MG63 (cell line): ENCODE measurements at places on chromosomes 1 and 21.

DNA sequence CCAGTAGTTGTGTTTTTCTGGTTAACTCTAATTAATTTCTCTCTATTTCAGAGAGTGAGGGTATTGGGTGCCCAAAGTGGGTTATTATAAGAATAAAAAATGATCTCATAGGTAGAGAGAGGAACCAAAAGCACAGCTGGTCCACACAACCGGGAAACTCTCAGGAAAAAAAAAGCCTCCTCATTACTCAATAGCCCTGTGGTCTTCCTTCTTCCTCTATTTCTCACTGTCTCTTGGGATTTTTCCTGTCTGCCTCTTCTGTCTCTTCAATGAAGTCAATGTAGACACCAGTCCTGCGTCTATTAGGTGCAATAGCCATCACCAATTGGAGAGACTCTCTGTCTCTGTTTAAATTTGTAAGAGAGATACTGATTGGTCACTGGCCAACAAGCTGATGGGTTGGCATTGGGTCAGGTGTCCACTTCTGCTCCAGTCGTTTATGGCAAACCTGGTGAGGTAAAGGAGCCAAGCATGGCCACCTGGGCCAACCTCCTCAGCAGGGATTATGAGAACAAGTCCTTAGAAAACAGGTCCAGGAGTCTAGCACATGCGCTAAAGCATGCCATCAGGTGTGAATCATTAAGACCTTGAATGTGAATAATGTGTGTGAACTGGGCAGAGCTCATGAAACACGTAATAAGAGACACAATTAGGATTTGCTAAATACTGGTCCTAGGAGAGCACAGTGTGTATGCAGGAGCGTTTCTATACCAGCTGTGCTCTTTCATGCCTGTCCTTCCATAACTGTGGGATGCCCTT, 443.0 kb upstream of the RUNX1 start:
- no peak for DNase-seq

DNA sequence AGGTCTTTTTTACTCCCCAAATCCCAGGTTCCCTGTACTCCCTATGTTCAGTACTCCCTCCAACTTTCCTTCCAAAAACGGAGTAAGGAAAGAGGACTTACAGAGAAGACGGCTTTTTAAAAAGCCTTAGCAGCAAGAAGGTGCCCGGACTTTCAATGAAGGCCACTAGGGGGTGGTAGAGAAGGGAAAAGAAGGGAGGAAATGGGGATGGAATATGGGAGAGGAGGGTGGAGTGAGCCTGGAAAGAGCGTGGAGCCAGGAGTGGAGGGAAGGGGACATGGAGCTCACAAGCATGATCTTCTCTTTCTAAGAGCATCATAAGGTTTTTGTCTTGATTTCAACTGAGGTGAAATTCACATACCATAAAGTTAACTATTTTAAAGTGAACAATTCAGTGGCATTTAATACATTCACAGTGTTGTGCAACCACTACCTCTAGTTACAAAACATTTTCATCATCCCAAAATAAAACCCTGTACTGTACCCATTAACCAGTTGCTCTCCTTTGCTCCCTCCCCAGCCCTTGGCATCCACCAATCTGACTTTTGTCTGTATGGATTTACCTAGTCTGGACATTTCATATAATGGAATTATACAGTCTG, 129.9 kb downstream of the ZNF281 start:
- DNase-seq: peak; percentile 38

- DNase-seq: no peak
Observed at GRCh38 chr1:201911826-201912571, 23.3 kb downstream of the SHISA4 start.

- DNase-seq: no peak
Observed at GRCh38 chr1:180239145-180240096, 9.4 kb downstream of the LHX4 start.

GRCh38 chr1:240122639-240123613, 31.2 kb downstream of the FMN2 start:
- DNase-seq: peak; percentile 22

DNA sequence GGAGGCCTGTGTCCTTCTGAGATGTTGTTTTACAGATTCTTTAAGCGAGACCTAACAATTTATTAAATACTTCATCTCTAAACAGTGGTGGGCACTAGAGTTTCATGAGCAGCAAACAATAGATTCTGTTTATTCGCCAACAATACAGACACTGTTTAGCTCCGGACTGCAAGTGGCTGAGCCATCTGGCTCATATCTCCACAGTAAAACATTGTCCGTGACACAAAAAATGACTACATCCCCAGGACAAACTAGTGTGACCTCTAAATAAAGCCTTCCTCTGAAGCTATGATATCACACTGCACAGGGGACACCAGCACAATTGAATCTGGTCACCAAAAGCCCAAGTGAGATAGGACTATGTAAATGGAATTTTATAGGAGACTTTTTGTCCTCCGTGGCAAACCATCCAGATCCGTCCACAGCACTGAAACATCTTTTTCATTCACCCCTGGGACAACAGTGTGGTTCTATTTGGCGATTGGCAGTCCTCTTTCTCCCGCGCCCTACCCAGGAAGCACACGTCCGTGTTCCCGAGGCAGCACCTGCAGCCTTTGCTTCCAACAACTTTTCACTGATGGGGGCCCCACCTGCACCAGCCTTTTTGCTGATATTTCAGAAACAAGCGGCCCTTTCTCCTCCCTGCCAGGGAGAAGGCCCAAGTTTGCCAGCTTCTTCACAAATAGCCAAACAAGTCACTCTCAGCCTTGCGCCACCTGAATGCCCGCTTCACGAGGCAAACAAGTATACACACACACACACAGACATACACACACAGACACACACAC, 47.4 kb downstream of the OLIG1 start:
- DNase-seq: no peak

DNA sequence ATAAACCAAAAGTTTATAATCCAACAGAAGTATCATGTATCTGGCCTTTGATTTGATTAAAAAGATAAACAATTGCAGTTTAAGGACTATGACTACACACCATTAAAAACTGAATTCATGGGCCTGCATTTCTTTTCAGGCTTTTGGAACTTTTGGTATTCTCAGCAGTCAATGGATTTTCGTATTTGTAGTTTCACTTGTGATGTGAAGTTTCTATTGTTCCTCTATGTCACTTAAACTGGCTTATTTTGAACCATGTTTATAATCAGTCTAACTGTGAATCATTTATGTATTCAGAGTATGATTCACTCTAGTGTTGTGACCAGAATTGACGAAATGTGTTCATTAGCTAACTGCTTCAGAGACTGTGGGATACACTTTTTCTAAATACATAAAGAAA, 132.9 kb downstream of the COQ8A start:
- DNase-seq: no peak

DNA sequence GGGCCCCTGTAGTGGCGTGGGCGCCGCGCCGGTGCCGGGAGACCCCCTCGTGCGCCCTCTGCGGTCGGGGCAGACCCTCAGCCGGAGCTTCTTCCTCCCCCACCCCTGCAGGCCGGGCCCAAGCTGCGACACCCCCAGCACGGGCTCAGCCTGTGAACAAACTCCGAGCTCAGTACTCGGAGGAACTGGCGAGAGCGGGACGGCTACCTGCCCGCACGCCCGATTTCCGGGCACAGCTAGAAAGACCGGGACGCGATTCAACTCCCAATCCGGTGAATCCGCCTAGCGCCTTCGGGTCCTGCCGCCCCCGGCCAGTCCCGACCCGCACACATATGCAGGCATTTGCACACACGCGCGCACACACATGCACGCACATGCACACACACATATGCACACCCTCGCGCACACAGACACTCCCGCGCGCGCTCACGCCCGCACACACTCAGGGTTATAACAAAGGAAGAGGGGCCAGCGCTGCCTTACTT, 580 bp upstream of the BLACAT1 start:
- no peak for DNase-seq

GRCh38 chr1:107534632-107535031, 393.8 kb downstream of the NTNG1 start:
- DNase-seq: no peak

GRCh38 chr1:169517558-169518186, 31.9 kb upstream of the SLC19A2 start:
- peak; percentile 9 for DNase-seq

GRCh38 chr1:202956969-202957368, 1.1 kb downstream of the ADIPOR1 start:
- DNase-seq: no peak

GRCh38 chr1:160214481-160215140, 9.4 kb downstream of the PEA15 start:
- DNase-seq: no peak
